M059J (cell line): ENCODE measurements at places on chromosomes 3 and 15.

DNA sequence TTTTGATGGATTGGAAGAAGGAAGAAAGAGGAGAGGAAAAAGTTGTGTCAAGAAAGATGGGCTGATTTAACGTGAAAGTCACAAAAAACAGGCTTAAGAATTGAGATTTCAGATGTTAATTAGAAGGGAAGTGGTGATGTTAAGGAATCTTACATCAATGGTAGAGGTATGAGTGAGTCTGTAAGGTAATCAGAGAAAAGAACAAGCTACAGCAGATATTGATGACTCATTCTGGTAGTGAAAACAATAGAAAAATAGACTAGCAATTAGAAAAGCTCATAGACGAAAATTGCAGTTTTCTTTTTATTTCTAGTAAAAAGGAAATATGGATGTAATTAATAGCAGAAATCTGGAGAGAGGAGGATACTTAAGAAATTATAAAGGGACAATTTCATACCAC lies 559.6 kb downstream of the MCTP2 start:
- no peak for DNase-seq

DNA sequence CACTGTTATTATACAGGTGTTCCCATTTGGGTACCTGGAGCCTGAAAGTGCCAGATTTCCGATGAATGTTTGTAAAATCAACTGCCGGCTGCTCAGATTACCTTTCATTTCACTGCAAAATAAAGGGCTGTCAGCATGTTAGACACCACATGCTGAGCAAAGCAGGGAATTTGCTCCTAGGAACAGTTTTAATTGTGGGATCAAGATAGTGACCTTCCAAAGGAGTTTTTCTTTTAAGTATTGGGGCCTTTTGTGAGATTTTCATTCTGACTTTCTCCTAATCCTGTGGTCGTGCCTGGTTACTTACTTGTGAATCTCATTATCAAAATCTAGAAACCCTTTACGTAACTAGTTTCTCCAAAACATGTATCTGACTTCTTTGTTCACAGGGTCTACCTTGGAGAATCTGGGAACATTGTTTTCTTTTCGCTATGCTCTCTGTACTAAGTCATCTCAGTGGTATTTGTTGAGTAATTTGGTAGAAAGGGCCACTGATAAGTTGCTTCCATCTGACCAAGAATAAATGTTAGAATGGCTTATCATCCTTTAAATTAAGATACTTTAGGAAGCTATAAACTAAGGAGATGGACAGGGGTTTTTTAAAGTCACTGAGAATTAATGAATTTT lies 40.8 kb upstream of the LRTM1 start:
- DNase-seq, result peak; percentile 72

GRCh38 chr15:29037997-29038705 lies 152.4 kb downstream of the APBA2 start:
- no peak for DNase-seq

DNA sequence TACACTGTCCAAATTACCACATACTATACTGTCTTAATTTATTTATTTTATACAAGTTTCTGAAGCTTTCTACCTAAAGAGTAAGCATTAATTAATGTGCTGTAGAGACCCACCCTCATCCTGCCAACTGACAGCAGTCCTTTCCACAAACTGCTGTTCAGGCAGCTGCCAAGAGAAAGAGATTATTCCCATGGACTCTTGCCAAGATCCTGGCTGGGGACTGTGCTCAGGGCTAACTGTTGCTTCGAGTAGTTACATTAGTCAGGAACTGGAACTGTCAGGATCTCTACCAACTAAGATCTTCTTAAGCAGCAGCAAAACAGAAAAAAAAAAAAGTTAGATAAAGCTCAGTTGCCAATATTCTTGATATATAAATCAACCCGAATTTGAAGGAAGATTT lies 398.8 kb downstream of the MECOM start:
- peak; percentile 78 for DNase-seq

DNA sequence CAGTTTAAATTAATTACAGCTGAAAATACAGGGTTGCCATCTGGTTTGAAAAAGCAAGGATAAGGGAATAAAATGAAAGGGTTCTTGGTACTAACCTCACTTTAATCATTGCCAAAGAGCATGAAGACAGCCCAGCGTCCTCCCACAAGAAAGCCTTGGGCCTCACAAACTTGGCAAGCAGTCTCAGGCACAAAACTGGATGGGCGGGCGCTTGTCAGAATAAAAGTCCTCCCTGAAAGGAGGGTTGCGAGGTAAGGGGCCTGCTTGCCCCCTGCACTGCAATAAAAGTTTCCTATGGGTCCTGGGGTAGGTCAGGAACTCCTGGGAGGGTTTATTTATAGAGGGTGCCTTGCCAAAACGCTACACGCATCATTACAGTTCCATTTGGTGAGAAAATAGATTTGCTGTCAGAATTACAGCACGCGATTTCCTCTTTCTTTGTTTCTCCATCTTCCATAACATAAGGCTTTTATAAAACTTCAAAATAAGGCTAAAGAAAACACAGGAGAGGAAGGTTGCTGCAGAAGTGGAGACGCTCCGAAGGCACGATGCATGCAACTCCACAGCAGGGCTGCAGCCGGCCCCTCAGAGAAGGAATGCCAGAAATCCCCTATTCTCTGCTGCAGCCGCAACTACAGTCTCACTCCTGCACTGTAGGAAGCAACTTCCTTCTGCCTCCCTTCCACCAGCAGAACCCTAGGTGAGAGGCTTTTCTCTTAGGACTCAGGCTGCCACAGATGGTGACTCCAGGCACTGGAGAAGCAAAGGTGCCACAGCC lies 61.3 kb downstream of the VGLL4 start:
- peak; percentile 80 for DNase-seq
